ENCODE measurements at places on chromosomes 5 and 9.

DNA sequence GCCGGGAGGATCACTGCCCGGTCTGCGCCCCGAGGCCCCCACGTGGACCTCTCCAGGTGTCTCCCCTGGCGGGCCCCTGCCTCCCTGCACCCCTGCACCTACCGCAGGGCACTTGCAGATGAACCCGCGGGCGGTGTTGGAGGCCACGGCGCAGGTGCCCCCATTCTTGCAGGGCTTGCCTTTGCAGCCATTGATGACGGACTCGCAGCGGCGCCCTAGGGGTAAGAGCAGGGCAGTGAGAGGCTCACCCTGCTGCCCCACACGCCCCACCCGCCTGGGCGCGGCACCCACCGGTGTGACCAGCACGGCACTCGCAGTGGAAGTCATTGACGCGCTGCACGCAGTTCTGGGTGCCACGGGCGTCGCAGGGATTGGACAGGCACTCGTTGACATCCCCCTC, 23.6 kb upstream of the SEC16A start:
- no peak for DNase-seq

DNA sequence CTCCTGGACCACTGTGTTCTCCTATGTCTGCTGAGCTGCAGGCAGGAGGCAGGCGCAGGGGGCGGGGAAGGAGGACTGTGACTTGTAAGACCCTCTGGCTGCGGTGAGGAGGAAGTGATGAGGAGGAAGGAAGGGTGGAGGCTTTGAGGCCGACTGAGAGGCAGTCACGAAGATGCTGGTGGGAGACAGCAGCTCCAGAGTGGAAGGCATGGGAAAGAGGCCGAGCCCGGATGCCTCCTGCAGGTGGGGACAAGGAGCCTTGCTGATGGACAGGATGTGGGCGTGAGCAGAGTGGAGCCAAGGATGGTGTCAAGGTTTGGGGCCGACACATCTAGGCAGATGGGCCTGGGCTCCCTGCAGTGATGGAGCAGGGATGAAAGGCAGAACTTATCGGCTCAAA, 74.3 kb upstream of the ICE1 start:
- DNase-seq = no peak

DNA sequence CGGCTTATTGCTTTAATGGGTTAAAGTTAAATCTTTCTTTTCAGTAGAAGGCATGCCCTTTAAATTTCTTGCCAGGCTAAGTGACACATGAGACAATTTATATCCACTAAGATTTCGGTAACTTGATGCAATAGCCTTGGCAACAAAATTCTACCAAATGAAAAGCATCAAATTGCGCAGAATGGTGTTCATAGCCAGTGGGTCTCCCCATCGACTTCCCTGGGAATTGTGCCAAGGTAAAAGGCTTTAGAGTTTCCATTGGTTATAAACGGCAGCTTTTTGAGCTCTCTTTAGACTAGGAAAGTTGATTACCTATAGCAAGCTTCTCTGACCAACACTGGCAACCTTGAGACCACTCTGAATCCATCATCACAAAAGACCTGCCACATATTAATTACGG, 358.4 kb downstream of the ARRDC3 start:
- DNase-seq = no peak

GRCh38 chr5:159947708-159948358, 31.6 kb downstream of the ADRA1B start:
- DNase-seq = no peak

- DNase-seq = no peak
Measured at GRCh38 chr5:158513490-158514318, 586.0 kb downstream of the EBF1 start.

DNA sequence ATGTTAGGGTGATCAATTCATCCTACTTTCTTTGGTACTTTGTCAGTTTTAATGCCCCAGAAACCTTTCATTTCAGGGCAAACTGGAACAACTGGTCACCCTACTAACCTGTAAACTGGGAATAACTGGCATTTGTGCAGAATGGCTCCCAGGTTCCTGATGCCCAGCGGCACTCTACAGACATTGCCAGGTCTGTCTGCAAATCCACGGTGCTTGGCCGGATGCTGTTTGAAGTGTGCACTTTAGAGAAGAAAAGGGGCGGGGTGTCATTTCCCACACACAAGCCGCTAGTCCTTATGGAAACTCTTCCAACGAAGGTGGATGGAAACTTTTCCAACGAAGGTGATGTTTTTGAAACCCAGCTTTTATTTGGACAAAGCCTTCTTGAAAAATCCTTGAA, 49.9 kb upstream of the OTULINL start:
- no peak for DNase-seq

Measured in stimulated activated CD8-positive, alpha-beta memory T cell treated with anti-CD3 and anti-CD28 coated beads, Interleukin-15, amount 100 ng/mL, for 4 hours (primary cell).